MCF 10A (cell line): ENCODE measurements at places on chromosomes 6 and 20. TPM values are rescaled to one million over a fixed set of nuclear protein-coding genes. Genes with fewer than 3 reads are reported as not detected.
A peak's percentile ranks its signal among the peaks of the same experiment; 100 is the strongest.

GRM1 gene
- total RNA-seq, result not detected in 2 replicates

FOXF2 gene
- 8.0 and 10.0 TPM in 2 replicates for total RNA-seq

COX4I2 gene
- total RNA-seq, result not detected in 2 replicates

DNA sequence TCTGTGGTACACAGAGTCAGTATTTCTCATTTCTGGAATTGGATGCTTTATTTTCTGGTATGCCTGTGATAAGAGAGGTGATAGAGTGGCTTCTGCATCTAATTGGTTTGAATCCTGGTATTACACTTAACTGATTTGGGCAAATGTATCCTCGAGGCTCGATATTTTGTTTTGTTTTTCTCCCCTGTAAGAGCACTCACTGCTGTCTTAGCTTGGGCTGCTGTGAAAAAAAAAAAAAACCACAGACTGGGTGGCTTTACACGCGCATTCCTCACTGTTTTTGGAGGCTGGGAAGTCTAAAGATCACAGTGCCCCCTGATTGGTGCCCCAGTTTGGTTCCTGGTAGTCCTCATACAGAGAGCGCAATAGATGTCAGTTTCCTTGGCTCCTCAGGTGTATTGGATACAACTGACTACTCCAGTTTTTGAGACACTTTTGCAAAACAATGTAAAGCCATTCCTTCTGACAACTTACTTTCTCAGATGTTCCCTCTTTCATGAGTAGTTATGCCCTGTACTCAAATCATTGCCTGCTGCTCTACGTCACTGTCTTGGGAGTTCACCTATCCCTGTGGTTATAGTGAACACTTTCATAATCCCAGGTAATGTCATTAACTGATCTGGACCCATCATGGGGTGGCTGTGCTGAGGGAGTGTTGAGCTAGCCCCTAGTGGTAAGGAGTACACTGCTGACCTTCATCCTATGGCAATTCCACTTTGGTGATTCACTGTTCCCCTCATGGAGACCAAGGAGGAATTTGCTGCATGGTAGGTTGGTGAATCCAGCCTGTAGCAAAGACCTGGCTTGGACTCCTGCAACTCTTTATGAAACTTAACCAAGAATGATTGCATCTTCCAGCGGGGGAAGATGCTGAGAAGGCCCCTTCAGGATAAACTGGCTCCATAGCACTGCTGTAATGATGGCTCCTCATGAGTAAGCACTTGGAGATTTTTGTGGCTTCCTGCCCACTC lies 3.5 kb upstream of the ACAT2 start:
- no peak overlapping the region for H3K4me3 ChIP-seq
- peak overlapping the region; percentile 51 for H3K27ac ChIP-seq
- H3K4me1 ChIP-seq, result peaks cover 28% of the 10 kb centered on the region
- DNase-seq, result peak; percentile 30
- H3K36me3 ChIP-seq, result peaks cover 99% of the 10 kb centered on the region
- H3K27me3 ChIP-seq, result no peaks in the 10 kb centered on the region

- no peaks in the 10 kb centered on the region for H3K36me3 ChIP-seq
- peak; percentile 89 for DNase-seq
- no peak overlapping the region for H3K27ac ChIP-seq
- no peaks in the 10 kb centered on the region for H3K27me3 ChIP-seq
- peak overlapping the region; percentile 29 for H3K4me3 ChIP-seq
- peaks cover 18% of the 10 kb centered on the region for H3K4me1 ChIP-seq
These were observed 736.4 kb upstream of the MARCKS start for GRCh38 chr6:113120582-113121285.

DNA sequence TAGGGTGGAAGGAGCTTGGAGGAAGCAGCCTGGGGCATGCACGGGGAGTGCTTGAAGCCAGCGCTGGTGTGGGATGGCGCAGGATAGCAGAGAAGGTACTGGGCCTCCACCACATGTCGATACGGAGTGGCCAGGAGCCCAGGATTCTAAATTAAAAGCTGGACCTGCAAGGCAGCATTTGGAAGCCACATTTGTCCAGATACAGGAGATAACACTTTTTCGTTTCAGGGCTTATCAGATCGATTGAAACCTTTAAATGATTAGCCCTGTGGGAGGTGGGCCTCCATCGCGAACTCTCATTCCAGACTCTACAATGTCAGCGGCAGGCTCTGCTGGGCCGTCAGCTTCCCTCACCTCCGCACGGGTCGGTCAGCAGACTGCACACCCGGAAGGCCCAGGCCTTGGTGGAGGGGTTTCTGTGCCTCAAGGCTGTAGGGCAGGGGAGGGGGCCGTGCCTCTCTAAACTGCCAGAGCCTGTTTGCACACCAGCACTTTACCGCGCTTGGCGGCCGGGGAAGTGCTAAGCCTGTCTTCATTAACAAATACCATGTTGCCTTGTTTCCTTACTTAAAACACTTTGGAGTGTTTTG lies 17.9 kb downstream of the EDN3 start:
- H3K36me3 ChIP-seq, result no peaks in the 10 kb centered on the region
- no peak overlapping the region for H3K4me3 ChIP-seq
- H3K4me1 ChIP-seq, result no peaks in the 10 kb centered on the region
- peaks cover 60% of the 10 kb centered on the region for H3K27me3 ChIP-seq

GRCh38 chr6:146893690-146894089 lies 294.9 kb downstream of the ADGB start:
- H3K27me3 ChIP-seq, result no peaks in the 10 kb centered on the region
- H3K36me3 ChIP-seq, result no peaks in the 10 kb centered on the region
- no peak overlapping the region for H3K27ac ChIP-seq
- DNase-seq, result no peak
- H3K4me1 ChIP-seq, result peaks cover 12% of the 10 kb centered on the region

DNA sequence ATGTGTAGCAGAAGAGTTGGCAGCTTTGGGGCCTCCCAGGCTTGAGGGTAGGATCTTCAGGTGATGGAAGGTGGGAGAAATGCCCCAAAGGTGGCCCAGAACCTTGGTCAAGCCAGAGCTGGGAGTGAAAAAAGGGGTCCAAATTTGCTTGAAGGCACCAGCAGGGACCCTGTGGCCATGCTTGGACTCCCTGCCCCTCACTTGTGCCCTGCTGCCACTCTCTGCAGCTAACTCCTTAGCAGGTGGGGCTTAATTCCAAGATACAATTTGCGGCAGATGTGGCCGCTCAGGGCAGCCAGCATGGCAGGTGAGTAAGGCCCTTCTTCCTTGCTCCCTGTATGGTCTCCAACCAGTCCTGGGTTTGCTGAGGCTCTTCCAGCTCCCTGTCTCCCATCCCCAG lies 285.0 kb upstream of the RNF24 start:
- H3K27ac ChIP-seq, result no peak overlapping the region
- H3K4me3 ChIP-seq, result no peak overlapping the region
- peaks cover 6% of the 10 kb centered on the region for H3K36me3 ChIP-seq
- DNase-seq, result no peak
